Fibroblast of mammary gland (primary cell): ENCODE measurements at places on chromosomes 1 and 21.

DNA sequence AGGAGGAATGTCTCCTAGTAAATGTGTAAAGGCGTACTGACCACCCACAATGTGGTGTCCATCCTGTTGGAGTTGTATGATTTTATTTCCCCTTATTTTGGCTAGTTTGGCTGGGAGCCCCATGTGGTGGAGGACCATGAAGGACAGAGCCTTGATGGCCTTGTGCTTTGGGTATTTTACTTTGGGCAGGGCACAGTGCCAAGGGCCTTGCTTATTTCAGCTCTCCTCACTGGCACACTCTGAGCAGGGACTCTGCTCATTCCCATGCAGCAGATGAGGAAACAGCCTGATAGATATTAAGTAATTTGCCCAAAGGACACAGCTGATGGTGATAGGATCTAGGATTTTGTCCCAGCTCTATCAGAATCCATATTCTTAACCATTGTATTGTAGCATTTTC is 50.2 kb downstream of the SMYD2 start:
- no peak for DNase-seq

DNA sequence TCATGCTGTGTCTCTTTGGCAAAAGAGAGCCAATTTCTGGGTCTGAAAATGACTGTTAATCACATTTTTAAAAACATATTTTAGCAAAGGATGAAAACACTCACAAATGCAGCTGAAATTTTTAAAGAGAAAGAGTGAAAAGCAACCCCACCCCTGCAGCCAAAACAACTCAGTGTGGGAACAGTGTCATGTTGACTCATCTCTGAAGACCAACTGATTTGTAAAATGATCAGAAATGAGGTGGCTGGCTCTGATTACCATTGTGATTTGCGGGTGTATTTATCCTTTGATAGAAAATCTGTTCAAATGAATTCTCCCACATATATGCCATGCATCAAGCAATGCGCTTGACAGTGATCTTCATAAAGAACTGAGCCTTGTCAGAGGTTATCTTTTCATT is 287.0 kb upstream of the ESRRG start:
- DNase-seq, result no peak

GRCh38 chr1:75908717-75909152 is 23.5 kb downstream of the ASB17 start:
- DNase-seq, result peak; percentile 54

DNA sequence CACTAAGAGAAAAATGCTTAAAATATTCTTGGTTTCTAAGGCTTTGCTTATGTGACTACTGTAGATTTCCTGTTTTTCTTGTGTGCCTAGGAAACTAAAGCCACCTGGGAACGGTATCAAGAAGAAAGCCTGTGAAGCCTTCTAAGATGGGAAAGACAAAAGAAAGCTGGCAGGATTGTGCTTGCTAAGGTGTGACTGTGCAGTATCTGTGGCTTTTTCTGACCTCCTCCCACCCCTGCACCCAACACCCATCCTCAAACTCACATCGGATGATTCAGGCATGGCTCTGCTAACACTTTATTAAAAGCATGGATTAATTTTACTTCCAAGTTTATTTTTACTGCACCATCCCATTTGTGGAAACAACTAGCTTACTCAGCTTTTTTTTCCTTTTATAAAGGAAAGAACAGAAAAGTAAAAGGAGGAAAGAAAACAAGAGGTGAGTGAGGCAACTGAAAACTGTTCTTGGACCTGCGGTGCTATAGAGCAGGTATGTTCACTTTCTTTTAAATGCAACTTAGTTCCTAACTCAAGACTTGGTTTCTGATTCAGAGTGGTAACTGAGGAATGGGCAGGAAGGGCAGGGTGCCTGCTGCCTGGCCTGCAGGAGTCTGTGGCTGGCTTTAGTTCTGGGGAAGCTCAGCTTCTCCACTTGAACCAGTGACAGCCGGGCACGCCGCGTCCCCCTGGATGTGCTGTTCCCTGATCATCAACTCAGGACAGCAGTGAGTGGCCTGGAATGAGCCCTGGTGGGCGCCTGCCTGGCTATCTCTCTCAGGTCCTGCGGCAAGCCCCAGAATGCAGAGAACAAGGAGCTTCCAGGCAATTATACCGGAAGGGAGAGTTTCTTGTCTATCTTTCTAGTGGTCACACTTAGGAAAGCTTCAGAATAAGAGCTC is at the start of gene GBP6:
GBP6 (plus strand) TSS at position 422 of the 899 bp plus-strand sequence. CDS start 4,493 bp downstream, outside the sequence.
- DNase-seq, result no peak

DNA sequence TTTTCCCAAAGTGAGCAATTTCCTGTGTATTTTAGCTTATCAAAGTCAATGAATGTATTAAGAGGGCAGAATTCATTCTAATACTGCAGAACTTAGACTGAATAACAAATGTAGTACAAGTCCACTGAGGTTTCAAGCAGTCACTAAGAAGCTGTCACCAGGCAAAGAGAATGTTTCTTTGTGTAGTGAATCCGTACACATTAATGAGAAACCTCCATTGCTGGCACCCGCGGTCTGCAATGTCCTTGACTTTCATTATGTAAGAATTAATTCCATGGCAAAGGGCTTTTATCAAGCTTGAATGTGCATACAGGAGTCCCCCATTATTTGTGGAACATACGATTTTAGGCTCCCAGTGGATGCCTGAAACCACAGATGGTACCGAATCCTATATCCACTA is 719.5 kb upstream of the TMPRSS15 start:
- DNase-seq, result no peak

GRCh38 chr1:60835649-60836048 is 246.7 kb upstream of the NFIA start:
- no peak for DNase-seq

GRCh38 chr1:244205171-244205570 is 154.1 kb downstream of the ZBTB18 start:
- no peak for DNase-seq

GRCh38 chr1:93613898-93614297 is 67.7 kb downstream of the BCAR3 start:
- DNase-seq, result peak; percentile 74

DNA sequence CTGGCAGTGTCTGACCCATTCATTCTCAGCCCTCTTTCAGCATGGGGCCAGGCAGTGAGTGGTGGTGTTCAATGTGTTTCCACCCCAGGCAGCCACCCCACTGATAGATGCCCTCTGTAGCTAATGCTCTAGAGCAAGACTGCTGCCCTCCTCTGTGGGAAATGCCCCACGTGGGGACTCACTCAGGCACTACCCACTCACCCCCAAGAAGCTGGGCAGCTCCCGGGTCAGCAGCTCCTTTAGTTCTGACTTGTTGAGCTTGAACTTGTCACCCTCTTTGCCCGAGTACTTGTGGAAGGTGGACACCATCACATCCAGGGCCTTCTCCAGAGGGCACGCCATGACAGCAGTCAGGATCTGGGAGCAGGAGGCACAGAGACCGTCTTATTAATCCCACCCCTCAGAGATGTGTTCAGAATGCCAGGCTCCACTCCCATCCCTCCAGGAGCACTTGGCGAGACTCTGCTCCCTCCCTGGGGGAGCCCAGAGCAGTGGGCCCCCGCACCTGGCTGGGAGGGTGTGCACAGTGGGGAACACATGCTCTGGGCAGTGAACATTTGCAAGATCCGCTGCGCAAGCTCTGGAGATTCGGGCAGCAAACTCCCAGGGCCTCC is 1.0 kb downstream of the S100A4 start:
- DNase-seq, result no peak

GRCh38 chr1:32066489-32066873 is 6.3 kb upstream of the TMEM39B start:
- DNase-seq, result peak; percentile 82

DNA sequence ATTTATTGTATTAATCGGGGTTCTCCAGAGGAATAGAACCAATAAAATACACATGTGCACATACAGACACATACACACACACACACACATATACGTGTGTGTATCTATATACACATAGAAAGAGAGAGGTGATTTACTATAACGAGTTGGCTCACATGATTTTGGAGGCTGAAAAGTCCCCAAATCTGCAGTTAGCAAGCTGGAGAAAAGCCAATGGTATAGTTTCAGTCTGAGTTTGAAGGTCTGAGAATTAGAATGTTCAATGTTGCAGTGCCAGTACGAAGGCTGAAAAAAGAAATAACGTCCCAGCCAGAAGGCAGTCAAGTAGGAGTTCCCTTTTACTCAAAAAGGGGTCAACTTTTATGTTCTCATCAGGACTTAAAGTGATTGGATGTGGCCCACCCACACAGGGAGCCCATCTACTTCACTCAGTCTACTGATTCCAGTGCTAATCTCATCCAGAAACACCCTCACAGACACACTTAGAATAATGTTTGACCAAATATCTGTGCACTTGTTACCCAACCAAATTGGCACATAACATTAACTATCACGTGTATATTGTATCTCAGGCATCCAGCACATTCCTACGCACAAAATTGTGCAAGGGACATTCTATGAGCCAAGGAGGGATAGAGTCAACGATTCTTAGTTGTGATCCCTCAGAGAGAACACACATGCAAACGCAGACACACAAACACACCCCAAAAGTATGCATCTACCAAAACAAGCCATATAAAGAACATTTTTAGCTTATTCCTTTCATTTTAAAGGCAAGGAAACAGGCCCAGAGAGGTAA is 195.5 kb upstream of the DUSP10 start:
- no peak for DNase-seq

DNA sequence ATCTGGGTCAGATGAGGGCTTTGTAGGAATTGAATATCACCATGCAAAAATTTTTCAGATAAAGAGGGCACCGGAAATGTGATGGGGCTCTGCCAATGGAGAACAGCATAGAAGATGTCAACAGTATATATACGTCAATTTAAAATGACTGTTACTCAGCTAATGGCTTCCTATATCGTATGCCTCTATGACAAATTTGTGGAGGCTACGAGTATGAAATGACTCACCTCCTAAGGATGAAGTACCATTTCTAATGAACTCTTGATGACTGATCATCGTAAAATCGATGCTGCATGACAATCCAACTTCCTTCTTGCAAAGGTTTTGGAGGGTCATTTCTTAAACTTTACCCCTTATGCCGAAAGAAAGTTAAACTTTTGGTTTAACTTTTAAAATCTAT is 450.3 kb upstream of the ZP4 start:
- DNase-seq, result peak; percentile 0

DNA sequence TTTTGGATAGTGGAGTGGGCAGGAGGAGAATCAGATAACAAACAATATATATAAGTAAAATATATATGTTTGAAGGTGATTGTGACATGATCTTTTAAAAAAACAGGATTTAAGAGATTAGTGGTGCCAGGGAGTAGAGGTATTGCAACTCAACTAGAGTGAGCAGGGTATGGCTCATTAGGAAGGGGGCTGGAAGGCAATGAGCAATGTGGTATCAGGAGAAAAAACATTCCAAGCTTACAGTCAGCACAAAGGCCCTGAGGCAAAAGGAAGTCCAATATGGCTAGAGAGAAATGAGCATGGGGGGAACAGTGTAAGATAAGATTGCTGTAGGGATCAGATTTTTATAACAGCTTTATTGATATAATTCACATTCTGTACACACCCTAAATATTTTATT is 5.3 kb upstream of the GADD45A start:
- peak; percentile 31 for DNase-seq

DNA sequence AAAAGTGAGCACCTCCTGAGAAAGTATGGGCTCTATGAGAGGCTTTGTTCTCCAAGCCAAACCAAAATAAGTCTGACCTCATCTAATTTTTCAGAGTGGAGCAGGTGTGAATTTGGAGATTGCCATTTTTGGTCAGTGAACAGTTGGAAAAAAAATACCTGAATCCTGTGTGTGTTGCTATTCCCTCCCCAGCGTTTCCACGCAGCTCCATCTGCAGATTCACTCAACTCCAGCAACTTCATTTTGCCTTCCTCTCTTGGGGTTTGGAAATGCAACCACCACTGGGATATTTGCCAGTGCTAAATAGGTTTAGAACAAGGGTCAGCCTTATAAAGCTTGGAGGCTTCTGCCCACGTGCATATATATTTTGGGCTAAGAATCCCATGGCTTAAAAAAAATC is 11.2 kb downstream of the CASQ2 start:
- peak; percentile 55 for DNase-seq

DNA sequence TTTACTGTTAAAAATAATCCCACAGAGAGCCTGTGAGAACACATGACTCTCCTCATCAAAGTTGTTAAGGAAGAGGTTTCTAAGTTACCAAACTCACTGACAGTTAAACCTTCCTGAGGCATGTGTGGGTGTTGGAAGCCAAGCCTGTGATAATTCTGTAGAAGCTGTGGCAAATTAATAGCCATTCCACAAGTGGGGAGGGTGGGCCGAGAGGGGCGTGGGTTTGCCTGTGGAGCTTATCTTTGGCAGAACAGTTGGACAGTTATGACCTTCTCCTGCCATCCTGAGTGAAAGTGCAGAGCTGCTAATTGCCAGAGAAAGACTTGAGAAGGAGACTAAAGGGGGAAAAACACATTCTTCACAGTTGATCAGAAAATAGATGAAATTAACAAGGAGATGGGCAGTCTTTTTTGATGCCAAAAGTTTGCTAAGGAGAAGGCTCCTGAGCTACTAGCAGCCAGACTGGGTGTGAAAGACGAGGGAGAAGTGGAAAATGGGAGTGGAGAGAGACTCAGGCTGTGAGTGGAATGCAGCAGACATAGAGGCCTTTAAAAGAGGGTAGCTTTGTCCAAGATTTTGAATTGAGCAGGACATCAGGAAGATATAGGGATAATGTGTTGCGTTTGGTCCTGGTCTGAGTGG is 1.6 kb upstream of the PLA2G2C start:
- no peak for DNase-seq

GRCh38 chr1:941588-942383 is 17.3 kb downstream of the NOC2L start:
- peak; percentile 65 for DNase-seq

DNA sequence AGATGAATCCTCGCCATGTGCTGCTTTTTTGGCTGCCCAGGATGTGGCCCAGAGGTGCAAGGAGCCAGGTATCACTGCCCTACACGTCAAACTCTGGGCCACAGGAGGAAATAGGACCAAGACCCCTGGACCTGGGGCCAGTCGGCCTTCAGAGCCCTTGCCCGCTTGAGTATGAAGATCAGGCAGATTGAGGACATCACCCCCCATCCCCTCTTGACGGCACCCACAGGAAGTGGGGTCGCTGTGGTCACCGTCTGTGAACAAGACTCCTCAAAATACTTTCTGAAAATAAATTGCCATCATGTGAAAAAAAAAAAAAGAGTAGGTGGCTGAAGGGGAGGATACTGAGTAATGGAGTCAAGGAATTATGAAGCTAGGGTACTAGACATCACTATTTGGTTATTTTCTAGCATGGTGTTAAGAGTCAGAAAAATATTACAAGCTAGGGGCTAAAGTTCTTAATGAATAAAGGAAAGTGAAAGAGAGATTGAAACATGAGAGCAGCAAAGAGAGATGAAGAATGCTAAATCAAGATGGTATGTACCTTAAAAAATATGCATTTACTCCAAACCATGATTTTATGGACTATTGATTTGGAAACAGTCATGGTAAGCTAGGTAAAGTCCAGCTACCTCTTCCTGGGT is 84.9 kb downstream of the CLEC20A start:
- no peak for DNase-seq

GRCh38 chr1:41278076-41278475 is 36.0 kb upstream of the SCMH1 start:
- no peak for DNase-seq
